ENCODE measurements at places on chromosomes 16 and 17.

GRCh38 chr17:41211845-41212466 is 14.5 kb upstream of the KRTAP9-2 start:
- DNase-seq: no peak

DNA sequence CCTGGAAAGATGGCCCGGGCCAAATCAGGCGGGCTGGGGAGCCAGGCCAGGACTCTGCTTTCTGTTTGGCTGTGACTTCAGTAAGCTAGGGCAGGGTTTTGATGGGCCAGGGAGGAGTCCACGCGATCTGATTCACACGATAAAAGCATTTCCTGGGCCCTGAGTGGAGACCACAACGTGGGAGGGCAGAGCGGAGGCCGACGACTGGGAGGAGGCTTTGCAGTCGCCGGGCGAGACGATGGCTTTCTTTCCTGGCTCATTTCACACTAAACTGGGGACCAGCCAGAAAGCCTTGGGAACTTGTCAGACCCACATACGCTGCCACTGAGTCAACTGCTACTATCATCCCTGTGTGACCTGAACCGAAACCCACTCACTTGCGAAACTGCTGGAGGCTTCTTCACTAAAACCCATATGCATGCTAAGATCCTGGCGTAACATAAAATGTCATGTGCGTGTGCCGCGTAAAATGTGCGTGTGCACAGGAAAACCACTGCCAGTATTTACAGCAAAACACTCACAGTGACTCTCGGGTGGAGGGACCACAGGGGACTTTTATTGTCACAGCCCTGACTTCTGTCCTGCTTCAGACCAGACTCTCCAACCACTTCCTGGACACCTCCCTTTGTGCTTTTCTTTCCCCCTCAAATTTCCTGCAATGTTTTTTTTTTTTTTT is 14.2 kb upstream of the RHBDF2 start:
- DNase-seq: peak; percentile 67

- DNase-seq: no peak
These were observed 110.1 kb downstream of the IRX3 start for GRCh38 chr16:54176376-54176901.

- DNase-seq: no peak
These were observed 903.8 kb upstream of the RBFOX1 start for GRCh38 chr16:6428861-6429260.

- no peak for DNase-seq
These were observed 7.6 kb downstream of the EPX start for GRCh38 chr17:58200024-58200633.

- DNase-seq: no peak
These were observed 47.6 kb downstream of the C17orf67 start for GRCh38 chr17:56785997-56786680.

GRCh38 chr16:67999985-68000384 is 701 bp upstream of the DPEP2 start:
- DNase-seq: no peak

GRCh38 chr16:86306811-86307513 is 203.4 kb upstream of the FOXF1 start:
- no peak for DNase-seq

- no peak for DNase-seq
These were observed 9.0 kb downstream of the KLHL36 start for GRCh38 chr16:84657229-84657837.

Data from stimulated activated CD8-positive, alpha-beta memory T cell treated with anti-CD3 and anti-CD28 coated beads, Interleukin-7, amount 100 ng/mL, for 1 hour (primary cell).